GM18507 (cell line): ENCODE measurements at places on chromosomes 7 and 10.

GRCh38 chr10:1377740-1378397 lies 321.7 kb downstream of the WDR37 start:
- no peak for DNase-seq

GRCh38 chr7:115779561-115779960 lies 251.0 kb downstream of the TFEC start:
- no peak for DNase-seq

DNA sequence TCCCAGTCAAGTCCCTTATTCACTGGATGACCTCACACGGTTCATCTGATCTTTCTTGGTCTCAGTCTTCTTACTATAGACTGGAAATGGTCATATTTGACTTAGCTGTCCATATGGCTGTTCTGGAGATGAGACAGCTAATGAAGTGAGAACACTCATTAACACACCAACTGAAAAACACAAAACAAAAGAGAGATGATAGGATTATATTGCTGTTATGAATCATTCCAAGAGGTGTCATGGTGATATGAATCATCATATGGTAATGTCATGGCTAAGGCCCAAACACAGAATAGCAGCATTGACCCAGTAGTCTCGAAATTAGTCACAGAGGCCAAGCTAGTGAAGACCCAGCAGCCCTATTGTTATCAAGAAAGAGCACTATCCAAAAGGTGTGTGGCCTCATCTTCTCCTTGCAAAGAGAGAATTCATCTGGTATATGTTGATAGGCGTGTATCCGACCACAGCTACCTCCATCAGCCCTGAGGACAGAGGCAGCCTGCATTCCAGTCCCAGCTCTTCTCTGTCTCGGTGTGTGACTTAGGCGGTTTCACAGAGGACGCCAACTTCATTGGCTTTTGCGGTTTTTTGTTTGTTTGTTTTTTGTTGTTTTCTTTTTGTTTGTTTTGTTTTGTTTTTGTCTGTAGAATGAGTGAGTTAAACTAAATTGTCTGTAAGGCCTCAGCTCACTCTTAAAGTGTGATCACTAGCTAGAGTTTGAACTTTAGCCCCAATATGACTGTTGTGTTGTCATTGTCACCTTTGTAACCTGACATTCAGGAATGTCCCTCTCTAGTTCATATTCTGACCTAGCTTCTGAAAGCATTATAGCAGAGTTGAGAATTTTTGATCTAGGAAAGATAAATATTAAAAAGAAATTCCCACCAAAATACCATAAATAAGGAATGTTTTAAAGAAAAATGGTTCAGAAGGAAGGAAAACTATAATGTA lies 97.4 kb upstream of the PDCD4 start:
- peak; percentile 73 for DNase-seq

GRCh38 chr7:133941496-133941895 lies 185.6 kb upstream of the LRGUK start:
- no peak for DNase-seq

GRCh38 chr7:112880818-112881418 lies 90.7 kb upstream of the TMEM168 start:
- DNase-seq, result no peak

DNA sequence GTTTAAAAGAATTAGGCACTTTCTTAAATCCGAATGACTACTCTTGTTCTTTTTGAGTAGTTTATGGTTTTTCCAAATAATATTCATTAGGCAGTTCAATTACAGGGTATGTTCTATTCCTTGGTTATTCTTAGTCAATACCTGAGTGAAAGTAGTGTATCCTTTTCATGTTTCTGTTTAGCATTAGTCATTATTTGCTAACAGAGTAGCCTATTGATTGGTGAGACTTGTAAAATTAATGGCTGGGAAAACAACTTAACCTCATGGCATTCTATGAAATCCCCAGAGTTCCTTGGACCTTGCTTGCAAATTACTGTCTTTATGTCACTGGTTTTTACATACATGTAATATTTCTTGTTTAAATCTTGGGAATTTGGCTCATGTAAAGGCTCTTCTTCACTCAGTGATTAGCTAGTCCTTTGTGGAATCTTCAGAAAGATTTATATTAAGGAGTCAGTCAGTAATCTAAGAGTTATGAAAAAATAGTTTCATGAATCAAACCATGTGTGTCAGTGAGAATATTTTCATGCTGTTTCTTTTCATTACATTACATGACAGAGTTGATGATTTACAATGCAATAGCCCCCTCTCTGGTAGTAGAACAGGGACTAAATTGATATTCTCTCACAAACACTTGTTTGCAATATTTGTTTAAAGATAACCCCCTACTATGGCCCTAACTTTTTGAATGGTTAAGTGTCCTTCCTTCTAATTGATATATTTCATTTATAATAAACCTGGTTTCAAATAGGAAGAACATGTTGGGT lies 81.5 kb upstream of the LRRTM3 start:
- DNase-seq, result no peak

GRCh38 chr7:117759950-117760640 lies 113.1 kb downstream of the CTTNBP2 start:
- DNase-seq, result no peak

GRCh38 chr7:113752689-113753088 lies 166.1 kb downstream of the PPP1R3A start:
- no peak for DNase-seq

GRCh38 chr7:41984888-41985287 lies 252.1 kb downstream of the GLI3 start:
- no peak for DNase-seq

DNA sequence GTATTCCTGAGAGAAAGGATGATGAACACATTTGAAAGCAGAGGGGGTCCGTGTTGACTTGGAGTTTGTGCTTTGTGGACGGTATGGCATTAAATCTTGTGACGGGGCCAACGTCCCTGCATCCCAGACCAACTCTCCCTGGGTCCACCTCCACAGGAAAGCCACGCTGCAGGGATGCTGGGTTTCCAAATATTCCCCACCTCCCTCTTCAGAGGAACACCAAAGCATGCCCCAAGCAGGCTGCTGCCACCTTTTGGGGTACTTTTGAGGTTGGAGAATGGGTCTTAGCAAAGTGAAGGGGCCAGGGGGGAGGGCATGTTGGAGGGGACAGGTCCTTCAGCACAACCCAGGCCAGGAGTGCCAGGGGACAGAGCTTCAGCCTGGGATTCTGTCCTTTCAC lies 504.4 kb downstream of the TCERG1L start:
- DNase-seq, result no peak

- DNase-seq, result no peak
Measured at GRCh38 chr7:42618651-42619360, 293.1 kb downstream of the C7orf25 start.

DNA sequence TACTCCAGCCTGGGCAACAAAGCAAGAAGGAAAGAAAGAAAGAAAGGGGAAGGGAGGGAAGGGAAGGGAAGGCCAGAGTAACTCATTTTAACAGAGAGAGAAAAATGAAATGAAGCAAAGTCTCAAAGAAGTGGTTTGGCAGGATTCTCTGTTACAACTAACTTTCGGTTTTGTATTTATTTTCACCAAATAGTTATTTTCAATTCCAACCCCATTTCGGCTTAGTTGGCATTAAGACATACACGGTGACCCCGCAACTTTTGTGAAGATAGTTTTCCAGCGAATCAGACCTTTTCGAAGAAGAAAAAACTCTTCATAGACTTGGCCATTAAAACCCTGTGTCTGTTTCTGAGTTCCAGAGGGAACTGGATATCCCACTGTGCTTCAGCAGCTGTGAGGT lies 45.2 kb upstream of the LYZL2 start:
- no peak for DNase-seq

DNA sequence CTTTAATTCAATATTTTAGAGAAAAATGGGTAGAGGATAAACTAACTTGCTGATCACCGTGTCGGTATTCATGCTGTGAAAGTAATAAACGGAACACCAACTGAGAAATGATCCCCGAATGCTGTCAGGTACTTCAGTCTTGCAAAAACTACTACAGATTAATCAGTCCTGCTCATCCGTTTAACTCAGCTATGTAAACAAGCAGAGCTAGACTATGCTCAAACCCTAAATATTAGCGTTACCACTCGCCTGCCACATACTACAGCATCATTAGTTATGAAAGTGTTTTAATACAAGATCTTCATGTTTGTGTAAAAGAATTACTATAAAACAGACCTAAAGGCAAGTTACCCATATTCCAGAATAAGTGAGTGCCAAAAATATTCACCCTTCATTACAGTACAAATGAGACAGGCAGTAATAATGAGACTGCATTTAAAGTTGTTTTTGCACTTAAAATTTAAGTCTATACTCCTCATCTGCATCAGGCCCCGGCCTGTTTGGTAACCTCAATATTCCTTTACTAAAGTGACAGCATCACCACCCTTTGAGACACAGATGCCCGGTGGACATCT lies 952 bp downstream of the DNMBP start:
- DNase-seq, result no peak

DNA sequence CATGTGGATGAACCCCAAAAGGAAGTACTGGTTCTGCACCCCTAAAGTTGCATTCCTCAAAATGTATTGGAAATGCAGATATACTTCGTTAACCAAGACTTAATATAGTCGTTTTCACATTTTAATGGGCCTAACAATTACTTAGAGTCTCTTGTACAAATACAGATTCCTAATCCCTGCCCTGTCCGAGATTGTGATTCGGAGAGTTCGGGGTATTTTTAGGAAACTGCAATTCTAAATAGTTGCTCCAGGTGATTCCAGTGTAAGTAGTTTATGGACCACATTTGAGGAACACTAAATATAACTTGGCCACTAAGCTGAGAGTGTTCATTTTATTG lies 830 bp downstream of the TRUB1 start:
- no peak for DNase-seq

- no peak for DNase-seq
Measured at GRCh38 chr7:55053651-55054571, 35.1 kb downstream of the EGFR start.

- DNase-seq, result no peak
Measured at GRCh38 chr10:80909254-80909653, 371.6 kb downstream of the SH2D4B start.

- no peak for DNase-seq
Measured at GRCh38 chr7:36391436-36392198, 2.0 kb downstream of the ANLN start.

- no peak for DNase-seq
Measured at GRCh38 chr7:7385421-7385820, 150.3 kb downstream of the COL28A1 start.

GRCh38 chr7:156162451-156162850 lies 350.2 kb upstream of the SHH start:
- DNase-seq, result no peak

DNA sequence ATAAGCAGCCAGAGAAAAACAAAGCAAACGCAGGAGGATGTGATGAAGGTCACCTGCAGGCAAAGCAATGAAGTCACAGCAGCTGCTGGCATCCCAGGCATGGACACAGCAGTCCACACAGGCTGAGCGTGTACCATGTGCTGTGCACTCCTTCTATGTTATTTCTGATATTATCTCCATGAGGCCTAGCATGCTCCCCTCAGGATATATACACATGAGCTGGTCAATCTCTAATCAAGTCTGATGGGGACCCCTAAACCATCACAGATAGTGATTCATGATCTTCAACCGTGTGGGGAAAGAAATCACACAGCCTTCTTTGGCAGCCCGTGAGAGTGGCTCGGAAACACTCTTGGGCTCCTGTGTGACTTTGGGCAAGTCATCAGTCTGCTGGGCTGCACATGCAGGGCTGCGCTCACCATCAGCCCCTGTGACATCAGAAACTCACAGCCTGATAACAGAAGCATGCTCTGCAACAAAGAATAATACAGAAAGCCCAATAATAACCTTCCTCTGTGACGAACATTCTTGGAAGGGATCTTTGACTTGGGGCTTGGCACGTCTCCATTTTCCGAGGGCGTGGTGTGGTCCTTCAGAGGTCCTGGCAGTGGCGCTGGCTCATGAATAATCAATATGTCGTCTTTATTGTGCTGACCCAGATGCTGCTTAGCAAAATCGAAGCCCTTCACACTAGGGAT lies 83.0 kb upstream of the ATP6V0A4 start:
- DNase-seq, result no peak

GRCh38 chr10:26755443-26755903 lies 58.0 kb downstream of the PDSS1 start:
- peak; percentile 32 for DNase-seq

DNA sequence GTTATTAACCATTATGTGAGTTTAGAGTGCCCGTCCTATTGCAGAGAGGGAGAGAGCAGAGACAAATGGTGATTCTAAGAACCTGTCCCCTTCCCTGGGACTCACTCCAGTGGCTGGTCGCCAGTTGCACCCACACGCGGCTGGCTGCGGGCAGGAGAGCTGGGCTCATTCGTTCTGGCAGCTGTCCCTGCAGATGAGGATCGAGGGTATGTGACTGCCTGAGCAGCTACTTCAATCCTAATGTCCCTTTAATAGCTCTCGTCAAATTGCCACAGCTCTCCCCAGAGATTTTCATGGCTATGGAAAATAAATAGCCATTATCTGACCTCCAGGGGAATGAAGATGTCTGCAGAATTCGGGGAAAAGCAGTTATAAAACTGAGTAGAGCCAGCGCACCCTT lies 41.6 kb downstream of the RBM28 start:
- no peak for DNase-seq

DNA sequence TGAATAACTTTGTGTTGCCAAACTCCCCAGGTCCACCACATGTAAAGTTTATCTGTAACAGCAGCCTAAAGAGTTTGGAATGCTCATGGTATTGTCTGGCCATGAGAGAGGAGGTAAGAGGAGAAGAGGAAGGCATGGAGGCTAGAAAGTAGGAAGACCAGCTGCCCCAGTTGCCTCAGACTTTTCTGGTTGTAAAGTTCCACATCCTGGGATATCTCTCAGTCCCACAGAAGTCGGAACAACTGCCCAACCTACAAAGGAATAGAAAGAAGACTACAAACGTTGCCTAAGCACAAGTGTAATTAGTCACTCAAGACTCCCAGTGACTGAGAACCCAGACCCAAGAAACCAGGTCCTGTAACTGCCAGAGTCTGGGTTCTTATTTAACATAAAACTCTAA lies 47.3 kb downstream of the CREB3L2 start:
- no peak for DNase-seq

DNA sequence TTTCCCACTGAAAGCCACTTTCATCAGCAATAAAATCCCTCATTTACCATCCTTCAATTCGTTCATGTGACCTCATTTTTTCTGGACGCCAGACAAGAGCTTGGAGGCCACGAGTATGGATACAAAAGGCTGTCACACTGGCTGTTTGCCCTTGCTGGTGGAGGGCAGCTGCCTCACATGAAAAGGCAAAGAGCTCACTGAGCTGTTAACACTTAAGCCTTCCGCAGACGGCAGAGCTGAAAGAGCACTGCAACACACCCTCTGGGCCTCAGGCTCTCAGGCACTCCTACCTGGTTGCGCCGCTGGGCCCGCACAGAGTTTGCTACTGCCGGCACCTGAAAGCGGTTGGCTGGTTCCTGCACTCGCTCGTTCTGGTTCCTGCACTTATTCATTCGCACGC lies 193.5 kb downstream of the CFTR start:
- no peak for DNase-seq

GRCh38 chr10:54880996-54881395 lies 80.0 kb upstream of the PCDH15 start:
- DNase-seq, result no peak

DNA sequence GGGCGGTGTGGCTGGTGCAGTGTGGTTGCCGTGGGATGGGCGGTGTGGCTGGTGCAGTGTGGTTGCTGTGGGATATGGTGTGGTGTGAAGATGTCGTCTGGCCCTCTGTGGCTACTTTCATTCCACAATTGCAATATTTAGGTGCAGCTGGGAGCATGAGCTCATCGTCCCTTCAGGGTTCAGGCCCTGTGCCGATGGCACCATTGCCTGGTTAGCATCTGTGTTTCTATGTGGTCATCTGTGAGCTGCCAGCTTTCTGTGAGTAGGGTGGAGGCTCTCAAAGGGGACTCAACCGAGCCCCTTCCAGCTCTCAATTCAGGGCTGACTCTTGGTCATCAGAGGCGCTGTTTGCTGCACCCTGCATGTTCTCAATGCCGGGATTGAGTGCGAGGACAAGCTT lies 3.6 kb downstream of the ADGRA1 start:
- DNase-seq, result no peak
